Bronchial smooth muscle cell (primary cell): ENCODE measurements at places on chromosomes 13 and 19. TPM values are rescaled to one million over a fixed set of nuclear protein-coding genes. Genes with fewer than 3 reads are reported as not detected.

The FUT3 gene
- total RNA-seq: not detected in 2 replicates

The LAIR2 gene
- total RNA-seq: not detected in 2 replicates

The SMG9 gene
- total RNA-seq: 4.3 and 8.8 TPM in 2 replicates

The HSH2D gene
- total RNA-seq: not detected in 2 replicates

The FGF22 gene
- 0.16 TPM in 1 of 2 replicates, not detected in the other for total RNA-seq

The CFAP97D2 gene
- not detected in 2 replicates for total RNA-seq

The ZNF682 gene
- total RNA-seq: 1.0 and 1.6 TPM in 2 replicates

The ADGRE3 gene
- total RNA-seq: not detected in 2 replicates

The CTXN1 gene
- 0.26 and 0.63 TPM in 2 replicates for total RNA-seq

The HCST gene
- total RNA-seq: 2.5 and 3.2 TPM in 2 replicates

The SERP2 gene
- total RNA-seq: 10.6 and 11.0 TPM in 2 replicates

The TMEM86B gene
- 0.95 and 1.5 TPM in 2 replicates for total RNA-seq

The MTUS2 gene
- 0.17 TPM in 1 of 2 replicates, not detected in the other for total RNA-seq

The ZGLP1 gene
- total RNA-seq: 0.16 and 0.17 TPM in 2 replicates

The TRPC4 gene
- total RNA-seq: 0.09 and 0.16 TPM in 2 replicates

The B3GNT3 gene
- not detected in 2 replicates for total RNA-seq

The PGLYRP2 gene
- total RNA-seq: not detected in 2 replicates

The ZNF540 gene
- 0.95 and 1.0 TPM in 2 replicates for total RNA-seq

The LILRB1 gene
- not detected in 2 replicates for total RNA-seq

The HIF3A gene
- 1.3 TPM in 1 of 2 replicates, not detected in the other for total RNA-seq

The WTIP gene
- 35.8 and 65.2 TPM in 2 replicates for total RNA-seq

The CRYL1 gene
- total RNA-seq: 24.3 and 27.9 TPM in 2 replicates
